ENCODE measurements at places on chromosomes 6 and 20. TPM values are rescaled to one million over a fixed set of nuclear protein-coding genes. Genes with fewer than 3 reads are reported as not detected.

Gene SPATA25
- polyA plus RNA-seq, result 10.3 TPM

Gene LY6G5C
- 2.7 TPM for polyA plus RNA-seq

DNA sequence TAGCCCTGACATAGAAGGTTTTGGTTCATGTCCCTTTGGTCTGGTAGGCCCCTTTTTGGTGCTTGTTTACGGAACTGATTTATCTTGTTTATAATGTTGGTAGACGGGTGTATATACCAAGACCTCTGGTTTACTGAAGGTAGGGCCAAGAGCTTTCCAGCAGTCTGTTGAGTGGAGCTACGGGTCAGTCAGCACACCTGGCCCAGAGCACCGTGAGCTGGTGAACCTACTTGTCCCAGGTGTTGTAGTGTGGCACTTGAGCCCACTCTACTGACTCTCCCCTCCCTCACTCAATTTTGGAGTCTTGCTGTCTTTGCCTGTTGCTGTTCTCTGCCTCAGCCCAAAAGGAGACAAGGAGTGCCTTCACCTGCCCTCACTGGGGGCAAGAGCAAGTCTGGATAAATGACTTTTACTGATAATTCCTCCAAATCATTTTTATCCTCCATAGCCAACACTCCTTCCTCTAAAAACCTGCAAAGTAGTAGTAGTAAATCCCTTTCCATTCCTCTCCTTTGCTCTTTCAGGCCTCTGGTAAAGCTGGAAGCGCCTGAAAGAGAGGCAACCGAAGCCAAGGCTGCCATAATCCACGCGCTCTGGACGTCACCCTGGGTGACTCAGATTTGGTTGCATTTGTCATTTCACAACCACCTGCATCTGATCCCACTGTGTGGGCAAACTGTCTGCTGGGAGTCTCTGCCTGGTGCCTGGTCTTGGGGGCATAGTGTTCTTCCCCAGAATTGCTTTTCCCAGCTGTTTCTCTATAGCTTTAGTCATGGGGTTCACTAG lies 22.2 kb downstream of the RREB1 start:
- no peak for DNase-seq

DNA sequence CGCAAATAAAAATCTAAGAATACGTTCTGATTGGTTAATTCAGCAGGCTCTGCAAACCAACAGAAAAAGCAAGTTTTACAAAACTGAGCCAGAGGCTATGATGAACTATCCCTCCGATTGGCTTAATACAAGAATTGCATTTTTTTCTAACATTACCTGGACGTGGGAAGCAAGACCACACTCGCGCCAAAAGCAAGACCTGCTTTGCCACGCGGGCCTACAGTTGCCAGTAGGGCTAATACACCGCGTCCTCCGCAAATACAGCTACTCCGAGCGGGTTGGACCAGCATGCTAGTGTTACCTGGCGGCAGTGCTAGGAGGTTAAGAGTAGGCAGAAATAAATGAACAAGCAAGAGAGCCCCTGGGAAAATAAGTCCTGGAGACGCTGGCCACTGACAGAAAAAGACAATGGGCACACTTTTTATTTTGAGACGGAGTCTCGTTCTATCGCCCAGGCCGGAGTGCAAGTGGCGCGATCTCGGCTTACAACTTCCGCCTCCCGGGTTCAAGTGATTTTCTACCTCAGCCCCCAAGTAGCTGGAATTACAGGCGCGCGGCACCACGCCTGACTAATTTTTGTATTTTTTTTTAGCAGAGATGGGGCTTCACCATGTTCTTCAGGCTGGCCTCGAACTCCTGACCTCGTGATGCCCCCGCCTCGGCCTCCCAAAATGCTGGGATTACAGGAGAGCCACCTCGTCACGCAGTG lies 131.9 kb upstream of the BTN3A2 start:
- no peak for DNase-seq

DNA sequence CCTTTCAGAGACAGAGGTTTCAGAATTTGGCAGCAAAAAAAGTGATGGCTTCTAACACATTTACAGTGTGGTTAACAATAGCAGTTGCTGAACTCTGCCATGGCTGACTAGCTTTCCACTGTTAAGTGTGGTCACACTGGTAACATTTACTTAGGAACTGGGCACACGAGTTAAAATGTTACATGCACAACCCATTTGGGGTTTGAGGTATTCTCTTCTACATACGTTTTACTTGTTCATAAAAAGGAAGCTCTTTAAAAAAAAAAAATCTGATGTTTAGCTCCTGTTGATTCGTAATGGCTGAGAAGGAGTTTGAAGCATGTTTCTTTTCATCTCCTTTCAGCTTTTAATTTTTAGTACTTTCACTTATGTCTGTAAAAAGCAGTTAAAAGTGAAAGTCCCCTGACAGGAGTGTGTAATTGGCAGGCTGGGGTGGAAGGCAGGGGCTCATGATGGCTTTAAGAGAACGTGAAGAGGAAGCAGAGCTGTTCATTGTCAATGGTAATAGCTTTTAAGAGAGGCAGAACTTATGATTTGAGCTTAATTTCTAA lies 245.9 kb downstream of the FARS2 start:
- DNase-seq, result no peak

GRCh38 chr20:11847827-11848226 lies 69.9 kb upstream of the BTBD3 start:
- DNase-seq, result no peak

All from forelimb muscle (tissue), 1 donor.